ENCODE measurements at places on chromosomes 6 and 20.
A peak's percentile ranks its signal among the peaks of the same experiment; 100 is the strongest.

DNA sequence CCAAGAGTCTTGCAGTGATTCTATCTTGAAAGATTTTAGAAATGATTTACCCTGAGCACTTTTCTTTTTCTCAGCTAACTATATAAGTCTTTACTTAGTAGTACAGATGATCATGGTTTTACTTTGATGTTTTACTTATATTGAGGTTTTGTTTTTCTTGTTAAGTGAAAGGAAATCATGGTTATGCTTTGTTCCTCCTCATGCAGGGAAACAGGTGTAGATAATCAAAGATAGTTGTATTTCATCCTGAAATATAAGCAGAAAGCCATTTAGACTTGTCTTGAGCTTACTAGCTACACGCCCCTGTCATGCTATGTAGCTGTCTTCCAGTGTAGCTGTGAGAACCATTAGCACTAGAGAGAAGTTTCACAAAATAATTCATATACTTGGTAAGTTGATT lies 113.9 kb downstream of the HIVEP1 start:
- no peak for DNase-seq

DNA sequence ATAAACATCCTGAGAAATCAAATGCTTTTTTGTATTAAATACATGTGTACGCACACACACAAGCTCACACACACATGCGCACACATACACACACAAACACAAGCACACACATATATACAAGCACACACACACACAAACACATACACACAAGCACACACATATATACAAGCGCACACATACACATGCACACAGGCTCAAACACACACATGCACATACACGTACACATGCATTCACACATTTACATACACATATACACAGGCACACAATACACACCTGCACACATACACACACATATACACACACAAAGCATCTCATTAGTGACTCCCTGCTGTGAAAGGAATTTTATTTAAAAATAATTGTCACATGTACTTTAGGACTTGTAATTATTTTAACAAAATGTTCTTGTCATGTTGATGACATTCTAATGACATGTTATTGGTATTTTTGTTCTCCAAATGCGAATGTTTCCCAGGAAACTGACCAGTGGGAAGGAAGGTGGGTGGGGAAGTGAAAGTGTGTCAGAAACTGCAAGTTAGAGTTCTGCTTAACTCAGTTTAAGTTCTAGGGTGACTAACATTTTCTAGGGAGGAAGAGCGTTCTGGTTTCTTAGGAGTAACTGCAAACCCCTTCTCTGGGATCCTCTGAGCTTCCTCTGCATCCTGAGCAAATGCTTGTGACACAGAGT lies 113.9 kb upstream of the ZNF217 start:
- DNase-seq: peak; percentile 82

GRCh38 chr20:33014336-33015113 lies 7.0 kb downstream of the BPIFB2 start:
- no peak for DNase-seq

DNA sequence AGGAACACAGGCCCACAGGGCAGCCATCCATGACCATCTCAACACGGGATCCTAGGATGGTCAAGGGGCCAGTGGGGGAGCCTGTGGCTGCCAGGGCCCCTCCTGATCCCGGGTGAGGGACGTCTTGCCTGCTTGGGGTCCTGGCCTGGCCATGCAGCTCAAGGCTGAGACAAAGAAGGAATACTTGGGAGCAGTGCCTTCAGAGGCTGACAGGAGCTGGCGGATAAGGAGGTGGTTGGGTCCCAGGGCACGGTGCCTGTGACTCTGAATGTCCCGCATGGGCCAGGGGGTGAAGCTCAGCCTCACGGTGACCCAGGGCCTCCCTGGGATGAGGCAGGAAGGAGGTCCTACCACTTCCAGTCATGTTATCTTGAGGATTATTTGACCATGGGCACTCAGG lies 95.2 kb downstream of the SMOC2 start:
- no peak for DNase-seq

DNA sequence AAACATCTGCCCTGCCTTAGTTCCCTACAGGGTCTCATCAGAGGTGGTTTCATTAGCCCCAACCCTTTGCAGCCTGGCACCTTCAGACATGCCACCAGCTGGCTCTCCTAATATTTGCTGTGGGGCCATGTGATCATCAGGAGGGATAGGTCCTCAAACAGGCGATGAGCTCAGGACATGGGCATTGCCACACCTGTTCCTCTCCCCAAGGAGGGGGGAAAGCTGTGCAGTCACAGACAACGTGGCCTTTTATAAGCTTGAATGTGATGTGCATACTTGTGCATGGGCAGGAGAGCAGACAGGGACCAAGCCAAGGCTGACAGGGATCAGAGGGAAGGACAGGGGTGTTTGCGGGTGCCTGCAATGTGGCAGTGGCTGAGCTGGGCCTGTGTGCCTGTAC lies 78.8 kb upstream of the ZNFX1 start:
- no peak for DNase-seq

DNA sequence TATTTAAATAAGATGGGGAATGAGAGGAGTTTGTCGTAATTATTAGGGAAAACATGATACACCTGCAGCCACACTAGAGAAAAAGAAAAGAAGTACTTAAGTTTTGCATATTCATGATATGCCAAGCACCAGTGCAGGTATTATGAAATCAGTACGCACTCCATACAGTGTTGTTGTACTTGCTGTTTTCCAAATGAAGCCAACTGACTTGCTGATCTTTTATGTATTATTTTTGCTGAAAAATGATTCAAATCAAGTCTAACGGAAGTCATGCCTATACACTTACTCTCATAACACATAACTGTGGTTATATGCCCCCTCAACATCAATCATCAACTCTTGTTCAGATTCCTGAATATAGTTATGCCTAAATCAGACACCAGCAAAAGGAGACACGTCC lies 584.9 kb upstream of the EYS start:
- DNase-seq: peak; percentile 1

GRCh38 chr6:1468126-1468525 lies 78.8 kb downstream of the FOXF2 start:
- no peak for DNase-seq

DNA sequence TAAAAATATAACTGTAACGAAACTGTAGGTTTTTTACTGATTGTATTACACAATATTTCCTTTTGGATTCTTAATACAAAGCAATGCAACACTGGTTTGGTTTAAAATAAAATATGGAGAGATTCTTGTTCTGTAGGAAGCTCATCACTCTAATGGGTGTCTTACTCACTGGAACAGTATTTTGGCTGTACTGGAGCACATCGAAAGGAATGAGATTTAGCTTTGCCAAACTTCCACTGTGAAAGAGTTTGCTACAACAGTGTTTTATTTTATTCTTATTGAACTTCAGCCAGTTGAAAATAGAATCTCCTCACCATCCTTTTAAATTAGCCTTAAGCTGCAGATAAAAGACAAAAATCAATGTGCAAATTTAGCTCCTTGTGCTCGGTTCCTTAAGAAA lies 230.7 kb upstream of the QKI start:
- no peak for DNase-seq

GRCh38 chr20:62500237-62500864 lies 24.6 kb upstream of the GATA5 start:
- peak; percentile 73 for DNase-seq

DNA sequence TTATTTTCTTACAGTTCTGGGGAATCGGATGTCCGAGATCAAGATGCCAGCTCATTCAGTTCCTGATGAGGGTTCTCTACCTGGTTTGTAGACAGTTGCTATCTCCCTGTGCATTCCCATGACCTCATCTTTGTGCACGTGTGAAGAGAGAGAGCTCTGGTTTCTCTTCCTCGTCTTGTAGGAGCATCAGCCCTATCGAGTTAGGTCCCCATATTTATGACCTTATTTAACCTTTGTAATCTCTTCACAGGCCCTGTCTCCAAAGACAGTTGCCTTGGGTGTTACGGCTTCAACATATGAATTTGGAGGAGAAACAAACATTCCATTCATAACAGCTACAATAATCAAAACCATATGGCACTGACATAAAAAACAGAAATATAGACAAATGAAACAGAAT lies 455.3 kb downstream of the HACE1 start:
- DNase-seq: no peak

- no peak for DNase-seq
Observed at GRCh38 chr6:47137073-47137472, 94.9 kb upstream of the ADGRF1 start.

- no peak for DNase-seq
Observed at GRCh38 chr6:85419046-85419759, 30.7 kb upstream of the NT5E start.

GRCh38 chr20:24691901-24692351 lies 222.5 kb downstream of the SYNDIG1 start:
- no peak for DNase-seq

DNA sequence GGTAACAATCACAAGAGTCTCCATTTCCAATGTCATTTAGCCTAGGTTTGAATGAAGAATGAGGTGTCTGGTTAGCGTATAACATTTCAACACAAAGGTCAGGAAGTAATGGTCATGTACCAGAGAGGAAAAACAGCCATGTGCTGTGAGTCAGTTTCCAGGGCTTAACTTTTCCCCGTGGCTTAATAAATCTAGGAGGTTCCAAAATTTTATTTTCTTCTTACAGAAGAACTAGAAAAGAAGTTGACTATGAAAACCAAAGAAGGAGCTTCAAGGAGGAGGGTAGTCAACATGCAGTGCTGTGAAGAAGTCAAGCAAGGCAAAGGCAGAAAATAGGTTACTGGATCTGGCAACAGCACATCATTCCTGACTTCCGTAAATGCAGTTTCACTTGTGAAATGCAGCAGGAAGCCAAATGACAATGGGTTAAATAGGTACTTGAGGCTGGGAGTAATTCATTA lies 8.4 kb upstream of the GABRR2 start:
- DNase-seq: peak; percentile 27

- no peak for DNase-seq
Observed at GRCh38 chr20:40637176-40637575, 51.9 kb downstream of the MAFB start.

GRCh38 chr20:19872001-19872400 lies 113.9 kb downstream of the RIN2 start:
- no peak for DNase-seq

DNA sequence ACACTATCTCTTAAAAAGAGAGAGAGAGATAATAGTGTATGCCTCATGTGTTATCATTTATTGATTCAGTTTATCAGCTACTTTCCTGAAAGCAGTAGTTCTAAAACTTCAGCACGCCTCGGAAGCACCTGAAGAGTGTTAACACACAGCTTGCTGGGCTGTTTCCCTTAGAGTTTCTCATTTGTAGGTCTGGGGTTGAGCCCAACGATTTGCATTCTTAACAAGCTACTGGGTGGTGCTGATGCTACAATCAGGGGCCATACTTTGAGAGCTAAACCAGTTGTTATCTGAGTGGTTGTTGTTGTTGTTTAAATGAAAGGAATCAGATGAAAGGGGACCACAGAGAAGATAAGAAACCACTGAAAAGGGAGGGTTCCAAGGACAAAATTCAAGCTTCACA lies 32.6 kb downstream of the SIM1 start:
- DNase-seq: no peak

- peak; percentile 53 for DNase-seq
Observed at GRCh38 chr6:36599791-36600209, 5.6 kb downstream of the SRSF3 start.

GRCh38 chr6:39079197-39080125 lies 30.9 kb downstream of the GLP1R start:
- DNase-seq: no peak

GRCh38 chr20:51363813-51364212 lies 178.7 kb downstream of the NFATC2 start:
- no peak for DNase-seq

GRCh38 chr6:41224800-41225199 lies 3.3 kb upstream of the TREML4 start:
- no peak for DNase-seq

DNA sequence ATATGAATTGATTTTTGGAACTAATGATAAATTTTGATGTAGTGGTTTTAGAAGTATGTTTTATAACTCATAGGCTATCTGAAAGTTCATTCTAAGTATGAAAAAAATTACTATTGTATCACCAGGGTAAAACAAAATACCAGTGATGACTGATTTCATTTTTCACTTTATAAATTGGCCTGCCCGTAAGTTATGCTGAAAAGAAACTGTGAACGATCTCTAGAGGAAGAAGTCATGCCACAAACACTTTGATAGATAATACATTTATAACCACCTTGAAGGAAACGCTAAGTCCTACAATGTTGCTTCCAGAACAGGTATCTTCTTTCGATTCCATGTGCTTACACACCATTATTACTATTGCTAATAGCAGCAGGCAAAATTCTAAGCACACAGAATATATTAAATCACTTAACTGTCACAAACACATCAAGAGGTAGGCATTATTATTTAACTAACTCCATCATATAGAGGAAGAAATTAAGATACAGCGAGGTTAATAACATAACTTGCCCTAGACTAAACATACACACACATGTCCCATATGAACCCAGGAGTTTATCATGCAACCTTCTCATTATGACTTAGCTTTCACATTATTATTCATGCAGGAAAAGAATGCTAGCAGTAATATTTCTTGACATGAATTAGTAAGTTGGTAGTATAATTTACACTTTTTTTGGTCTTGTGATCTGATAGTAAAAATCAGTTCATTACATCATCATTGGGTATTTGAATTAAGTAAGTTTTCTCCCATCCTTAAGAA lies 44.7 kb downstream of the RGS17 start:
- no peak for DNase-seq

DNA sequence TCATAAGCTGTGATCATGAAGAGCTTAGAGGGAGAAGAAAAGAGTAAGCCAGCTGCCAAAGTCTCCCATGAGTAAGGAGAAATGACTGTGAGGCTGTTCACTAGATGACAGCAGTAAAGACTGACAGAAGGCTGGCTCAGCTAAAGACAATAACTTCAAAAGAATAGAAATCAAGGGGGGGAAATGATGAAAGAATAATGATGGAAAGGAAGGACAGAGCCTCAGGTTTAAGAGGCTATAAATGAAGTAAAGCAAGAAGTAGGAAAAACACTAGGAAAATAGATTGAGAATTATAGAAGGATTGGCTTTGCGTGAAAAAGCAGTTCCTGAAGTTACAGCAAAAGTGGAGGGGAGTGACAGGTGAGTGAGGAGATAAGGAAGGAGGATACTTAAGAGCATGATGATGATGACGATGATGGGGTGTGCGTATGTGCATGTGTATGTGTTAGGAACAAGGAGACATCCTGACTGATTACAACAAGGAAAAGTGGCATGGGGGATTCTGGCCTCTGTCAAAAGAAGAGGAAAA lies 48.2 kb downstream of the HBS1L start:
- no peak for DNase-seq
